ENCODE measurements at places on chromosomes 7 and 10.

DNA sequence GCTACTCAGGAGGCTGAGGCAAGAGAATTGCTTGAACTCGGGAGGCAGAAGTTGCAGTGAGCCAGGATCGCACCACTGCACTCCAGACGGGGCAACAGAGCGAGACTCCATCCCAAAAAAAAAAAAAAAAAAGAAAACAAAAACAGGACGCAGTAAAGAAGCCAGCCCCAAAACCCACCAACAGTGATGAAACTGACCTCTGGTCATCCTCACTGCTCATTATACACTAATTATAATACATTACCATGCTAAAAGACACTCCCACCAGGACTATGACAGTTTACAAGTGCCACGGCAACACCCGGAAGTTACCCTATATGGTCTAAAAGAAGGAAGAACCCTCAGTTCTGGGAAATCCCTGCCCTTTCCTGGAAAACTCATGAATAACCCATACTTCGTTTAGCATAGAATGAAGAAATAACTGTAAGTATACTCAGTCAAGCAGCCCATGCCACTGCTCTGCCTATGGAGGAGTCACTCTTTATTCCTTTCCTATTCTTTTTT lies 40.0 kb upstream of the EIF4H start:
- DNase-seq: no peak

DNA sequence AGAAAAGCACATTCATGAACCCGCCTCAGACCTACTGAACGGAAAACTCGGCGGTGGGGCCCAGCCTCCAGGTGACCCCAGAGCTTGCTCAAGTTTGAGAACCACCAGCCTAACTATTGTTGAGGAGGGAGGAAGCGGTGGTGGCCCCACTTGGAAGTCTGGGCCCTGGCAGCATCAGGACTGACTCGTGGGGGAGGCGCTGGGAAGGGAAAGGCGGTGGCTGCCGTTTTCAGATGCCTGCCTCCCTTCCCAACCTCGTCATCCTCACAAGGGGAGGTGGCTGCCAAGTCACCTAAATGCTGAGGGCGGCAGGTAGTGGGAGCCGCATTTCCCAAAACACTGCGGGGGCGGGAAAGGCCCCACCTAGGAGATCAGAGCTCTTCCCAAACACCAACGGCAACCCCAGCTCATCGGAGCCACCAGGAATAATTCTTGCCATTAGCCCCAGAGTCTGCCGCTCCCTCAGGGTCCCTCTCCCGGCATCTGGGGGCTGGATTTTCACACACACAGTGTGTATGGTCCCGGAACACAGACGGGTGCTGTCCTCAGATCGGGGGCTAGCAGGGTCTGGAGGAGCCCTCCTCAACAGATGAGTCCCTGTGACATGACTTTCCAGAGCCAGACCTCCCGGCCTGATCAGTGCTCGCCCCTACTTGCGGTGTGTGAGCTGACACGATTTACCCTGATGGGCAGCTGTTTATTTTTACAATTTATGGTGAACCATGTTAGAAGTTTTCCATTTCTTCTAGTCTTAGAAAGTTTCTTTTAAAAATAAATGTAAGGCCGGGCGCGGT lies 31.3 kb downstream of the PRKAG2 start:
- DNase-seq: no peak

DNA sequence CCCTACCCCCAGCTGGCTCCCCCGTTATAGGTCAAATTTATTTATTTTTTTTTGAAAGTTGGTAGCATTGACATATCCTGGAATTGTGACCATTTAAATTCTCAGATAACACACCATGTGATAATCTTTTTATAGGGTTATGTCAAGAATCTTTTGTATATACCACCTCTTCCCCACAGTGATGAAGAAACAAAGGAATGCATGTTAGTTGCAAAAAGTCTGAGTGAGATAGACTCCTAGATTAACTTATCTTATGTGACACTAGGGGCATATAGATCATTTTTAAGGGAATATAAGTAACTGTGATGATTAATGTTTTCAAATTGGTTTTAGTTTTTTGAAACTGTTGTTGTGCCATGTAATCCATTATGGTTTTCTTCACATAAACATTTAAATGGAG lies 68.3 kb downstream of the MLLT10 start:
- no peak for DNase-seq

DNA sequence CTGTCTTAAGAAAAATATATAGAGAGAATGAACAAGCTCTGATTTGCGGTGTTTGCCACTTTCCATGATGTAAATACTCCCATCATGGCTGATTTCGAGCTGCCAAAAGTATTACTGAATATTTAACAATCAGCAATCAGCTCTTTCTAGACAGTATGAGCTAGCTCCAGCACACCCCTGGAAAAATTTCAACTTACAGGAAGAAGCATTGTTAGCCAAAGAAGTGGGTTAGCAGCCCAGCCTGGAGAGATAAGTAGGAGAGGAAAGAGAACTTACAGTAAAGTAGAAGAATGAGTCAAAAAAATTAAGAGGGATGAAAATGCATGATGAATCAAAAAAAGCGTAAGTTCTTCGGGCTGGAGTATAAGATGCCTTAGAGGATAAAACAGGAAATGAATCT lies 60.6 kb upstream of the ANK3 start:
- DNase-seq: no peak

DNA sequence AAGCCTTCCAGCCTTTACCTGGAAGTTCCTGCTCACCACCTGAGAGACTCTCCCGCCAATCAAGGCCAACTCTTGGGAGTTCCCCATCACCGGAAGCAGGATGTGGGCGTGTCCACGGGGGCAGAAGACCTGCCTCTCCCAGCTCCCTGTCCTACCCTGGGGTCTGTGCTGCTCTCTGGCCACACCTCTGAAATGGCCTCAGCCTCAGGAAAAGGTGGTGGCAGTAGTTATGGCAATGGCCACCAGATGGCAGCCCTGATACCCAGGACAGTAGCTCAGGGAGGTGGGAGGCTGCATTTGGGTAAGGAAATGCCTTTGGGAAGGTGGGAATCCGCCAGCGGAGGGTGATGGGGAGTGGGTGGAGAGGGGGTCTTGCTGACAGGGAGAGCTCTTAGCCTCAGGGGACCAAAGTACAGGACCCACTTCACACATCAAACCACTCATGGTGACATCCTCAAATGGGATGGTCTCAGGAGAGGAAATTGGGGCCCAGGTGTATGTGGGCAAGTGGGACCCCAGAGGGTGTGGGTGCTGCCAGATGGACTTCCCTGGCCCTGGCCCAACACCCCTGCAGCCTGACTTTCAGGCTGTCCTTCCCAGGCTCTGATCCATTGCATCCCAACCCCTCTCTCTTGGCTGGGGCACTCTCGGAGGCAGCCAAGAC lies 33.9 kb downstream of the KAZALD1 start:
- DNase-seq: no peak

Measured in suprapubic skin (tissue), 4 donors.